ENCODE measurements at places on chromosomes 6 and 20. TPM values are rescaled to one million over a fixed set of nuclear protein-coding genes. Genes with fewer than 3 reads are reported as not detected.

DNA sequence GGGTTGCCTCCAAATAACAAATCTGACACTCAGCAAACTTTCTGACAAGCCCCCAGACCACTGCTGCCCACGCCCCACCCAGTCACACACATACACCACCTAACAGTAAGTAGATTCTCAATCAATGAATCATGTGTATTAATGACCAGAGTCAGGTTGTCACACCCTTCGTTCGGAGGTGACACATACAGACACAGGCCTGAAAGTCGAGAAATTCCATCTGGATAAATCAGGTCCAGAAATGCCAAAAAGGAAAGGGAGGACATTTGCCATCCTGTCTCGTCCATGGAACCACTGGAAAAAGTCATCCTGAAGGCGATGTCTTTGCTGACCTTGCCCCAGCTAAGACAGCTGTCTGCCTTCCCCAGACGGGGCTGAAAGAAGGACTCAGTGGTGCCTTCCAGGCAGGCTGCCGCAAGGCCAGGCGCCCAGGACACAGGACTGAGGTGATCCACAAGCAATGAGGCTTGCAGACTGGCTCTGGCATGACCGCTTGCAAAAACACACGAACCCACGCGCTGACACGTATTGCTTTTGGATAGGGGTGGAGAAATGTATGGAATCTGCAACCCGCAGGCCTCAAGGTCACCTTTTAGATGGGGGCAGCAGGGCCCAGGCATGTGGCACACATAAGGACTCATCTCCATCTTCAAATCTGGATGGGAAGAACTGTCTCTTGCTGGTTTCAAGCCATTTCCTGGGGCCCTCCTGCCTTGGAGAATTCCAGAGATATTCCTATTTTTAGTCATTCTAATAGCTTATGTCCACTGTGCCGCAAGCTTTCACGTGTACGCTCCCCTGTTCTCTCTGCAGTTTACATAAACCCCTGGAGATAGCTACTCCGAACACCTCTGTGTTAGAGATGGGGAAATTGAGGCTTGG lies 9.0 kb downstream of the NFATC2 start:
- no peak for DNase-seq

DNA sequence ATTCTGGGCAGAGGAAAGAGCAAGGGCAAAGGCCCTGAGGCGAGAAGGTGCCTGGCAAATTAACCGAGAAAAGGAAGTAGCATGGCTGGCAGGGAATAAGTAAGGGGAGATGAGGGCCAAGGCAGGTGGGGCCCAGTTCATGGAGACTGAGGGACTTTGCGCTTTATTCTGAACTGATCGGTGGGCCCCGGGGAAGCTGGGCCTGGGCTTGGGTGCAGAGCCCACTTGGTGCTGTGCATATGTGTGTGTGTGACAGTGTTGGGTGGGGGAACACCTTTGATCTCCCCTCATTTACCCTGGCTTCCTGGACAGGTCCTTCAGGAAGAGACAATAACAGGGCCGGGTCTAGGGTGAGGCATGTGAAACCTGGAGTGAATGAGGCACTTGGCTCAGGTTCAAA lies 2.9 kb upstream of the MDFI start:
- DNase-seq, result no peak

SLC17A4 gene
- not detected for polyA plus RNA-seq

DNA sequence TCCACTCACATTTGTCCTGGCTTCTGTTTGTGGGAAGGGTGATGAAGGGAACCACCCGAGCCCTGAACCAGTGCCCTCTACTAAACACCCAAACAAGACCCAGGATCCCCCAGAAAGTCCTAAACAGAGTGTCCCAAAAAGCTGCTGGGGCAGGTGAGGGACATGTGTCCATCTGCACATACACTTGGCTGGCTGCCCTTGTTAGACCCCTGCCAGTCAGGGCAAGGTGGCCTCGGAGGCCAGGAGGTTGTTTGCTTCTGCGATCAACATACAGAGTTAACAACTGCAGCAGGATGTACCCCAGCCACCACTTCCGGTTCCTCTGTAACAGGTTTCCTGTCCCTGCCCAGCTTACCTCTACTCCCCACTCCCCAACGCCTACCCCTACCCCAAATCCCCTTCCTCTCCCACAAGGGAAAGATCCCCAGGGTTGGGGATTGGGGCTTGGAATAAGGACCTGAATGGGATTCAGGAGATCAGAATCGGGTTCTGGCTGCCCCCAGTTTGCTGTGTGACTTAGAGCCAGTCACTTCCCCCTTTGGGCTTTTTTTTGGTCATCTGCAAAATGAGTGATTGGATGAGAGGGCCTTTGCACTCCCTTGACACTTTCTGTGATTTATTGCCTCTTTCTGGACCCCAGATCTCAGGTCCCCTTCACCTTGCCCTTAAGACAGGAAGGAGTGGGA lies 13.9 kb downstream of the DEF6 start:
- DNase-seq, result peak; percentile 61
